ENCODE measurements at places on chromosomes 5 and 9.
A peak's percentile ranks its signal among the peaks of the same experiment; 100 is the strongest.

- DNase-seq: no peak
Measured at GRCh38 chr5:140169410-140169809, 5.6 kb upstream of the CYSTM1 start.

DNA sequence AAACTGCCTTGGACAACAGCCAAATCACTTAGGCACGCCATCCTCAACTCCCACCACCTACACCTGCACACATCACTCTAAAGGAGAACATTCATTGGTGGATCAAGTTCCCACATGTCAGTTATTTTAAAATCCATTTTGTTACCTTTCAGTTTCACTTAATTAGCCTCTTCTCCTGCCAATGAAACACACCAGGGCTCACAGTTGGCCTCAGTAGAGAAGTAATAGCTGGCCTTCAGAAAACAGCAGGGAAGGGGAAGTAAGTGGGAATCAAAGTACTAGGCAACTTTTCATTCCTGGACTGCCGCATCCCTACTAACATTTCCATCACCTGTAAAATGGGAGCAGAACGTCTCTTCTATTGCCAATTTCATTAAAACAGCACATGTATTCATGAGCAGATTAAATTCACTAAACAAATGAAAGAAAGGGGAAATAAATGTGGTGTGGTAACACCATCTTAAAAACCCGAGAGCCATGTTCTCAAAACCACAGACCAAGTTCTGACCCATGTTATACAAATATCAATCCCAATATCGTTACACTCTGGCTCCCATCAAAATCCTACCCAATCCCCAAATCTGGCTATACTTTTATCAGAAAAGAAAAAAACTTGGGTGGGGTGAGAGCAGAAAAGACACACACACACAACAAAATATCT lies 1.7 kb downstream of the SIL1 start:
- DNase-seq: no peak

GRCh38 chr9:121133104-121133816 lies 58.5 kb downstream of the CNTRL start:
- no peak for DNase-seq

GRCh38 chr5:144352330-144352729 lies 181.7 kb downstream of the KCTD16 start:
- DNase-seq: no peak

- DNase-seq: peak; percentile 57
Measured at GRCh38 chr9:77708064-77708815, 60.1 kb upstream of the GNA14 start.

- no peak for DNase-seq
Measured at GRCh38 chr5:101643794-101644193, 652.3 kb downstream of the SLCO4C1 start.

GRCh38 chr5:42400474-42400873 lies 22.8 kb upstream of the GHR start:
- DNase-seq: no peak

Data from non-pigmented ciliary epithelial cell (primary cell).